ENCODE measurements at places on chromosomes 12 and 14. TPM values are rescaled to one million over a fixed set of nuclear protein-coding genes. Genes with fewer than 3 reads are reported as not detected.

The SOX5 gene
- total RNA-seq: not detected

The GLIPR1 gene
- total RNA-seq: 31.6 TPM

The PRB2 gene
- not detected for total RNA-seq

The ESR2 gene
- total RNA-seq: 0.08 TPM

The IFT81 gene
- total RNA-seq: 17.6 TPM

The CLEC7A gene
- not detected for total RNA-seq

The EIF2S3B gene
- total RNA-seq: 0.45 TPM

The PPP1R3E gene
- 5.3 TPM for total RNA-seq

The RNF212B gene
- not detected for total RNA-seq

The SUSD6 gene
- 6.7 TPM for total RNA-seq

The NTN4 gene
- 50.9 TPM for total RNA-seq

The FAM181A gene
- not detected for total RNA-seq

The IFNG gene
- not detected for total RNA-seq

The ACOT4 gene
- total RNA-seq: 1.9 TPM

The LRRC10 gene
- total RNA-seq: not detected

The CCDC196 gene
- not detected for total RNA-seq

The MGAT4C gene
- total RNA-seq: not detected

The VPS33A gene
- 24.0 TPM for total RNA-seq

The KLRF1 gene
- total RNA-seq: not detected

The TRHDE gene
- total RNA-seq: not detected

The TAS2R30 gene
- total RNA-seq: not detected

The NUAK1 gene
- 8.5 TPM for total RNA-seq

The PTCSC3 gene
- not detected for total RNA-seq

The GPR68 gene
- total RNA-seq: 0.21 TPM

The AHSA1 gene
- 417 TPM for total RNA-seq

The TAS2R14 gene
- total RNA-seq: 0.77 TPM

The CPSF2 gene
- 39.7 TPM for total RNA-seq

The SLC7A7 gene
- total RNA-seq: 16.5 TPM

The BCL2L14 gene
- total RNA-seq: not detected

The ARHGAP9 gene
- total RNA-seq: 0.99 TPM

The IL31 gene
- total RNA-seq: not detected

The PIWIL1 gene
- total RNA-seq: not detected

The KTN1 gene
- 110 TPM for total RNA-seq
